ENCODE measurements at places on chromosomes 13 and 19. TPM values are rescaled to one million over a fixed set of nuclear protein-coding genes. Genes with fewer than 3 reads are reported as not detected.

Gene SMIM24
- total RNA-seq = not detected

Gene ATP12A
- total RNA-seq = not detected

Gene WDR88
- not detected for total RNA-seq

Gene HIPK4
- 0.14 TPM for total RNA-seq

Gene SHFL
- total RNA-seq = 22.3 TPM

Gene CASP14
- not detected for total RNA-seq

Gene ZIC2
- not detected for total RNA-seq

Gene ZNF728
- 0.18 TPM for total RNA-seq

Gene CD177
- total RNA-seq = not detected

Gene PSG11
- not detected for total RNA-seq

Gene SAE1
- 146 TPM for total RNA-seq

Gene SOX1
- total RNA-seq = not detected

Gene MATK
- not detected for total RNA-seq

Gene ONECUT3
- not detected for total RNA-seq

Gene SF3A2
- total RNA-seq = 39.8 TPM

Gene SHC2
- 0.78 TPM for total RNA-seq

Gene LGALS7B
- total RNA-seq = not detected

Gene GNA15
- under 0.01 TPM for total RNA-seq

Gene EPS8L1
- total RNA-seq = 1.3 TPM

Gene TMEM145
- total RNA-seq = not detected

Gene TICAM1
- 2.7 TPM for total RNA-seq

Gene KLK12
- not detected for total RNA-seq

Gene CEACAM3
- not detected for total RNA-seq

Gene GGN
- 0.30 TPM for total RNA-seq

Gene SIGLEC5
- total RNA-seq = not detected

Gene PEG3
- 0.89 TPM for total RNA-seq

Gene PSG6
- not detected for total RNA-seq

Measured in smooth muscle cell of the umbilical artery (primary cell).